Purkinje cell (primary cell): ENCODE measurements at places on chromosomes 7 and 10. TPM values are rescaled to one million over a fixed set of nuclear protein-coding genes. Genes with fewer than 3 reads are reported as not detected.

Gene TMEM196
- 2.9 TPM in 1 of 2 replicates, not detected in the other for polyA plus RNA-seq

Gene TMEM236
- 0.13 TPM in 1 of 2 replicates, not detected in the other for polyA plus RNA-seq

Gene NPTX2
- 0.45 and 15.1 TPM in 2 replicates for polyA plus RNA-seq

Gene TWIST1
- not detected in 2 replicates for polyA plus RNA-seq

Gene FOXL3
- polyA plus RNA-seq = not detected in 2 replicates

Gene RNF148
- 0.70 TPM in 1 of 2 replicates, not detected in the other for polyA plus RNA-seq

Gene LLCFC1
- not detected in 2 replicates for polyA plus RNA-seq

Gene TMEM26
- polyA plus RNA-seq = not detected in 2 replicates

Gene HYAL4
- polyA plus RNA-seq = not detected in 2 replicates

Gene GUSB
- polyA plus RNA-seq = 3.8 and 6.9 TPM in 2 replicates

Gene RAMP3
- polyA plus RNA-seq = 0.24 and 0.86 TPM in 2 replicates

Gene ADAM8
- 0.11 TPM in 1 of 2 replicates, not detected in the other for polyA plus RNA-seq

Gene CLRN3
- polyA plus RNA-seq = not detected in 2 replicates

Gene MGAM2
- polyA plus RNA-seq = not detected in 2 replicates

Gene STAG3
- 0.55 and 2.1 TPM in 2 replicates for polyA plus RNA-seq

Gene DNMBP
- polyA plus RNA-seq = 1.9 and 3.4 TPM in 2 replicates

Gene GPR37
- 2.7 TPM in 1 of 2 replicates, not detected in the other for polyA plus RNA-seq

Gene DRGX
- polyA plus RNA-seq = 0.25 and 4.2 TPM in 2 replicates

Gene CPSF4
- polyA plus RNA-seq = 1.6 and 1.7 TPM in 2 replicates

Gene CLDN15
- polyA plus RNA-seq = 1.5 TPM in 1 of 2 replicates, not detected in the other

Gene PARG
- polyA plus RNA-seq = 9.1 and 11.8 TPM in 2 replicates

Gene VSIR
- polyA plus RNA-seq = not detected in 2 replicates

Gene CCDC201
- not detected in 2 replicates for polyA plus RNA-seq

Gene KAZALD1
- not detected in 2 replicates for polyA plus RNA-seq

Gene ACSL5
- polyA plus RNA-seq = 0.27 TPM in 1 of 2 replicates, not detected in the other

Gene FAM24B
- polyA plus RNA-seq = 28.0 and 36.0 TPM in 2 replicates

Gene FRMPD2
- 9.2 and 12.8 TPM in 2 replicates for polyA plus RNA-seq

Gene CALCR
- polyA plus RNA-seq = not detected in 2 replicates

Gene C10orf105
- polyA plus RNA-seq = not detected in 2 replicates

Gene MSMB
- not detected in 2 replicates for polyA plus RNA-seq

Gene DLX5
- not detected in 2 replicates for polyA plus RNA-seq

Gene C10orf67
- 0.27 TPM in 1 of 2 replicates, not detected in the other for polyA plus RNA-seq

Gene ABCB1
- 0.62 and 1.0 TPM in 2 replicates for polyA plus RNA-seq

Gene FXYD4
- polyA plus RNA-seq = not detected in 2 replicates

Gene CBLL1
- polyA plus RNA-seq = 13.7 and 17.2 TPM in 2 replicates

Gene CUZD1
- 0.66 TPM in 1 of 2 replicates, not detected in the other for polyA plus RNA-seq

Gene AZGP1
- polyA plus RNA-seq = not detected in 2 replicates

Gene AVL9
- polyA plus RNA-seq = 23.4 and 26.9 TPM in 2 replicates

Gene OIT3
- polyA plus RNA-seq = 0.15 and 0.39 TPM in 2 replicates

Gene CPA1
- polyA plus RNA-seq = not detected in 2 replicates

Gene AQP1
- 0.10 and 0.40 TPM in 2 replicates for polyA plus RNA-seq

Gene ITPRID1
- 2.0 TPM in 1 of 2 replicates, not detected in the other for polyA plus RNA-seq

Gene CH25H
- polyA plus RNA-seq = not detected in 2 replicates

Gene IGFBP1
- 1.3 TPM in 1 of 2 replicates, not detected in the other for polyA plus RNA-seq

Gene CPXM2
- 0.48 TPM in 1 of 2 replicates, not detected in the other for polyA plus RNA-seq

Gene BICC1
- not detected in 2 replicates for polyA plus RNA-seq

Gene BEND7
- polyA plus RNA-seq = 0.60 and 1.3 TPM in 2 replicates

Gene RASA4
- polyA plus RNA-seq = 5.0 and 7.4 TPM in 2 replicates

Gene TMEM229A
- 2.7 and 3.3 TPM in 2 replicates for polyA plus RNA-seq

Gene AGBL3
- polyA plus RNA-seq = 0.13 and 1.9 TPM in 2 replicates

Gene GCK
- polyA plus RNA-seq = 1.3 and 3.7 TPM in 2 replicates

Gene GRM3
- 21.0 and 25.7 TPM in 2 replicates for polyA plus RNA-seq

Gene CPN1
- polyA plus RNA-seq = not detected in 2 replicates

Gene GALNT17
- polyA plus RNA-seq = 32.0 and 35.7 TPM in 2 replicates

Gene UBE2D1
- 66.6 and 71.4 TPM in 2 replicates for polyA plus RNA-seq

Gene SERPINE1
- polyA plus RNA-seq = not detected in 2 replicates

Gene BLVRA
- 155 and 159 TPM in 2 replicates for polyA plus RNA-seq

Gene GIMAP8
- 0.38 TPM in 1 of 2 replicates, not detected in the other for polyA plus RNA-seq

Gene ADAM12
- polyA plus RNA-seq = 1.7 and 2.5 TPM in 2 replicates
